ENCODE measurements at places on chromosomes 11 and 22. TPM values are rescaled to one million over a fixed set of nuclear protein-coding genes. Genes with fewer than 3 reads are reported as not detected.

DNA sequence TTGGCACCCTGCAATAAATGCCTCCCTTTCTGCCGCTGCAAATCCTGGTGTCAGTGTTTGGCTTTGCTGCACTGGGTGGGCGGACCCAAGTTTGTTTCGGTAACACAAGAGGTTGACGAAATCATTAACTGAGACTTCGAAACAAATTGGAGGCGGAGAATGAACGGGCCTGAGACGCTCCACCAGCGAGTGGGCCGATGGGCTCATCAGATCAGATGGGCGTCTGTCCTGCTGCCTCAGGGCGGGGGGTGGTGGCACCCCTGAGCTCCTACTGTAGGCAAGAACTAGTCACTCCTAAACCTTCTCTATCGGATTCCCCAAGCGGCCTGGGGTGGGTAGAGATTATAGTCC, 918 bp upstream of the CAPN5 start:
- peak; percentile 85 for DNase-seq

The CLDN5 gene
- total RNA-seq, result 70.1 TPM

The CASP5 gene
- total RNA-seq, result 0.42 TPM

DNA sequence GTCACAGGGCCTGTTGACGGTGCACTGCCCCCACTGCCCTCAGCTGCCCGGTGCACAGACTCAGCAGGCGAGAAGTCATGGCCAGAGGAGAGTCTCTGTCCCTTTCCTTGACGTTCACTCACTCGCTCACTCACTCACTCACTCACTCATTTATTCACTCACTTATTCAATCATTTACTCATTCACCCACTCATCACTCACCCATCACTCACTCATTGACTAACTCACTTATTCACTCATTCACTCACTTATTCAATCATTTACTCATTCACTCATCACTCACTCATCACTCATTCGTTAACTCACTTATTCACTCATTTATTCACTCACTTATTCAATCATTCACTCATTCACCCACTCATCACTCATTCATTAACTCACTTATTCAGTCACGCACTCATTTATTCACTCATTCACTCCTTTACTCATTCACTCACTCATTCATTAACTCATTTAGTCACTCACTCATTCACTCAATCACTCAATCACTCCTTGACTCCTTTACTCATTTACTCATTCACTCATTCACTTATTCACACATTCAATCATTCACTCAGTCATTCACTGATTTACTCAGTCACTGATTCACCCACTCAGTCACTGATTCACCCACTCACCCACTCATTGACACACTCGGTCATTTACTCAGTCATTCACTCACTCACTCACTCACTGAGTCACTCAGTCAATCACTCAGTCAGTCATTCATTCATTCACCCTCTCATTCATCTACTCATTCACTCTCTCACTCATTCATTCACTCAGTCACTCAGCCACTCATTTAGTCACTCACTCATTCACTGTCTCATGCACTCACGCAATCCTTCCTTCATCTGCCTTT, 1193.5 kb downstream of the BRD1 start:
- DNase-seq, result no peak

The GGTLC2 gene
- not detected for total RNA-seq

Measured in posterior vena cava (tissue), 2 donors.